ENCODE measurements at places on chromosomes 3 and 15. TPM values are rescaled to one million over a fixed set of nuclear protein-coding genes. Genes with fewer than 3 reads are reported as not detected.

Gene SERPINI2
- not detected for total RNA-seq

Gene ZNF502
- 22.1 TPM for total RNA-seq

Gene ETV5
- total RNA-seq: 42.2 TPM

Gene EEF1AKMT4
- not detected for total RNA-seq

Gene CNTN3
- total RNA-seq: 22.3 TPM

Gene MUC13
- total RNA-seq: not detected

Gene TLR9
- total RNA-seq: not detected

Gene RPLP1
- total RNA-seq: 100 TPM

Gene LIPH
- 3.3 TPM for total RNA-seq

Gene SAXO2
- 12.1 TPM for total RNA-seq
